Effector memory CD8-positive, alpha-beta T cell (primary cell): ENCODE measurements at places on chromosomes 13 and 19.

DNA sequence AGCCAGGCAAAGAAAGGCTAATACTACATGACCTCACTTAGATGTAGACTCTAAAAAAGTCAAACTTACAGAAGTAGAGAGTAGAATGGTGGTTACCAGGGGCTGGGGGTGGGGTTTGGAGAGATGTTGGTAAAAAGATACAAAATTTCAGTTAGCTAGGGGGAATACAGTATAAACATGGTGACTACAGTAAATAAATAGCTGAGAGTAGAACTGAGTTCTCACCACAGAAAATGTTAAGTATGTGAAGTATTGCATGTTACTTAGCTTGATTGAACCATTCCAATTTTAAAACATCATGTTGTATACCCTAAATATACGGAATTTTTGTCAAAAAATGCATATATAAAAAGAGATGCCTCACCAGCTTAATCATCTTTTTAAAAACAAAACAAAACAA, 67.5 kb upstream of the DOCK9 start:
- DNase-seq, result no peak

- DNase-seq, result no peak
Measured at GRCh38 chr13:95192998-95193397, 108.3 kb downstream of the ABCC4 start.

DNA sequence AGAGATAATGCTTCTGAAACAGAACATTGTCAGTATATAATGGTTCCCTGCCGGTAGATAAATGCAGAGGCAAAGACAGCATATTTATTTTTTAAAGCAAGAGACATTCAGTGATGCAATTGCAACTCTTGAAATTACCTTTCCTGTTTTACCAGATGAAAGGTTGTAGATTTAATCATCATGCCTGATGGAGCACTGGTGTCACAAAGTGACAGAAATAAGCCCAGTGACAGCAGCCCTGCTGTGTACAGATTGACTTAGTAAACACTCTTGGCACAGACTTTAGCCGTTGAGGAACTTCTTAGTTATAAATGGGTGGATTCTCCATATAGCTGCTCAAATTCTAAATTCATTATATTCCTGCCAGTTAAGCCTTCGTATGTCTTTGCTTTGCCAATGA, 172.5 kb downstream of the ITGBL1 start:
- no peak for DNase-seq

DNA sequence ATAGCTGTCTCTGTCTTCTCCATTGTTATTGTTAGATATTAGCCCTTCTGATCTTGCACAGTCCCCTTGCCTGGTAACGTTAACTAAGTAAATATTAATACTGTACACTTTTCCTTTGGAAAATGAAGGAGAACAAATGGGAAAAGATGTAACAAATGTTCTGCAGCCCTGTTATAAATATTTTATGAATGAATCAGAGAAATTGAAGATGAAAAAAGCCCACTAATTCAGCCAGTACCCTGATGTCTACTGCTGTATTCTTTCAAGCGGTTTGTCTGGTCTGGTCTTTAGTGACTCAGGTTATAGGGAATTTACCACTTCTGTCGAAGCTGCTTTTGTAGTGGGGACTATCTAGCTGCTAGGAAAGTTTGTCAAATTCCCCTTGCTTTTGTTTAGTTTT, 121.0 kb downstream of the COG6 start:
- DNase-seq, result no peak

- DNase-seq, result no peak
Measured at GRCh38 chr13:35763782-35764123, 287.3 kb upstream of the MAB21L1 start.

DNA sequence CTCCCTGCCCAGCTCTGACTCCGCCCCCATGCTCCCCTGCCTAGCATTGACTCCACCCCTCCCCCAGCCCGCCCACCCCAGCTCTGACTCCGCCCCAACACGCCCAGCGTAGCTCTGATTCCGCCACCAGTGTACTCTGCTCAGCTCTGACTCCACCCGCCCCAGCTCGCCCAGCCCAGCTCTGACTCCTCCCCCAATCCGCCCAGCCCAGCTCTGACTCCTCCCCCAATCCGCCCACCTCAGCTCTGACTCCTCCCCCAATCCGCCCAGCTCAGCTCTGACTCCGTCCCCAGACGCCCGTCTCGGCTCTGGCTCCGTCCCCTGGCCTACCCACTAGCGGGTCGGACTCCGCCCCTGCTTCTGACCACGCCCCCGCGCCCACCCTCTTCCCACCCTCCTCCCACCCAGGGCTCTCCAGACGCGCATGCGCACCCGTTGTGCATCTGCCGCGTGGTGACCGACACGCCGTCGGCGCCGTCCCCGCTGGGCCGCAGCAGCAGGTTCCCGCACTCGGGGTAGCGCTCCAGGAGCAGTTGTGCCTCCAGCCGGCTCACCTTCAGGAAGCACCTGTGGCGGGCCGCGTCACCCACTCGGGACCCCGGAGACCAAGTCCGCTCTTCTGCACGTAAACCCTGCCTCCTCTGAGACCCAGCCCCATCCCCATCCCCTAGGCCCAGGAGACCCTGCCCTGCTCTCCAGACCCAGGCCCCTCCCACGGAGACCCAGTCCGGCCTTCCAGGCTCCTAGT, 10.2 kb downstream of the STAP2 start:
- DNase-seq, result peak; percentile 88

DNA sequence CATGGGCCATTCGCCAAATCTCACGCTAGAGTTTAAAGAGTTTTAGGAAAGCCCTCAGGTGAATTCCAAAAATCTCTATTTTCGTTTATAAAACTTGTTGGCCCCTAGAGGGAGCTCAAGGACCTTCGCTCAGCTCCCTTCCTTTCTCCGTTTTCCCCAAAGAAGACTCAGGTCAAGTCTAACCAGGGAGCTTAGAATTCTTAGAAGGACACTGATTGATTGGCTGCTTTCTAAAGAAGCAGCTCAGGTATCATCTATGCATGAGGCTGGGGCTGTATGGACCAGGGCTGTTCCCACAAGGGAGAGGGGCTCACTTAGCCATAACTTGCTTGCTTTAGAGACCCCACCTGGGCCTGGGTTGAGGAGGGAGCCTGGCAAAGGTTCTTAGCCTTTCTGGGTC, 20.5 kb downstream of the DZIP1 start:
- DNase-seq, result no peak
